ENCODE measurements at places on chromosomes 2 and 18.

- no peak for DNase-seq
Measured at GRCh38 chr2:134218930-134219658, 34.8 kb upstream of the MGAT5 start.

GRCh38 chr2:66069937-66070720 lies 364.8 kb upstream of the MEIS1 start:
- no peak for DNase-seq

DNA sequence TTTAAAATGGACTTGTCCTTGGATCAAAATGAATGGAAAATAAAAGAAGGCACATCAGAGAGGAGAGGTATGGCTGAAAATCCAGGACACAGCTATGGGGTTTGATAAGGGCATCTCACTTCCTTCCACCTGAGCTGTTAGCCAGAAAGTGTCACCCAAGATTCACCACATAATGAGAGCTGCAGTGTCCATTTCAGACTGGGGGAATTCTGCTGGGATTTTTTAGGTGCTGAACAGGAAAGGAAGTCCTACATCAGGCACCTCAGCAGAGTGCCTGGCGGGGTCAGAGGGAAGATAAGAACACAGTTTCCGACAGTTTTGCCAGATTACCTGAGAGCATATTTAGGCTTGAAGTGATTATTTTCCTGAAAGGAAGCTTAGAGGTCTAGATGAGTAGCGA lies 187.6 kb upstream of the HNMT start:
- no peak for DNase-seq

DNA sequence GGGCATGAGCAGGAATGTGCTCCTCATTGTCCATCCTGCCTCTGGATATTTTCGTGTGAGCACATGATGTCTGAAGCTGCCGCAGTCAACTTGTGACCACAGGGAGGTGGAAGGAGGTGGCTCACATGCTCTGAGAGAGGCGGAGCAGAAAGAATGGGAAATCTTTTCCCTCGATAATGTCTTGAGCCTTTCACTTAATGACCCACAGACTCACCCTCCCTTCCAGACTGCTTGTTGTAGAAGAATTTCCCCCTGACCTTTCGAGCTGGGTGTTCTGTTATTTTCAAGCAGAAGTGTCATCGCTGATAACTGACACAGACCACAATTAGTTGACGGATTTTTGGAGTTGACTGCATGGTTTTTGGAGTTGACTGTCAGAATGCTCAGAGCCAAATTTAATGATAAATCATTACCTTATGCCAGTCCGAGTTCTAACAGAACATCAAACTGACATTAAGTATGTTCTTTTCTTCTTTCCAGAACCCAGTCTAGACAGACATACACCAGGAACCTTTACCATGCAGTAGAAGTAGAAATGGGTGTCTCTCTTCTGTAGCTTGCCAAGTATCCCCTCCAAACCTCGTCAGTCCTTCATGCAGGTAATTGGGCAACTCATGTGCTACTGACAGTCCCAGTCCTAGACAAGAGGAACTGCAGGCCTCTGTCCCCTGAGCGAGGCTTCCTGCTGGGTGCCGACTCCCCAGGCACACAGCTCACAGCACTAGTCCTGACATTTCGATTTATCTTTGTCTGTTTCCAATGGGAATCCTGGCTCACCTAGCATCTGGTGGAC lies 29.4 kb upstream of the RTTN start:
- no peak for DNase-seq

- no peak for DNase-seq
Measured at GRCh38 chr2:197075754-197076337, 149.3 kb upstream of the PGAP1 start.

GRCh38 chr18:22493255-22493654 lies 75.5 kb upstream of the CTAGE1 start:
- no peak for DNase-seq

- no peak for DNase-seq
Measured at GRCh38 chr2:212845941-212846340, 305.5 kb downstream of the IKZF2 start.

GRCh38 chr2:136116813-136117390 lies 1.0 kb downstream of the CXCR4 start:
- DNase-seq, result peak; percentile 54

- DNase-seq, result no peak
Measured at GRCh38 chr2:83584672-83585071, 874.4 kb downstream of the SUCLG1 start.
